ENCODE measurements at places on chromosomes 16 and 17. TPM values are rescaled to one million over a fixed set of nuclear protein-coding genes. Genes with fewer than 3 reads are reported as not detected.

DNA sequence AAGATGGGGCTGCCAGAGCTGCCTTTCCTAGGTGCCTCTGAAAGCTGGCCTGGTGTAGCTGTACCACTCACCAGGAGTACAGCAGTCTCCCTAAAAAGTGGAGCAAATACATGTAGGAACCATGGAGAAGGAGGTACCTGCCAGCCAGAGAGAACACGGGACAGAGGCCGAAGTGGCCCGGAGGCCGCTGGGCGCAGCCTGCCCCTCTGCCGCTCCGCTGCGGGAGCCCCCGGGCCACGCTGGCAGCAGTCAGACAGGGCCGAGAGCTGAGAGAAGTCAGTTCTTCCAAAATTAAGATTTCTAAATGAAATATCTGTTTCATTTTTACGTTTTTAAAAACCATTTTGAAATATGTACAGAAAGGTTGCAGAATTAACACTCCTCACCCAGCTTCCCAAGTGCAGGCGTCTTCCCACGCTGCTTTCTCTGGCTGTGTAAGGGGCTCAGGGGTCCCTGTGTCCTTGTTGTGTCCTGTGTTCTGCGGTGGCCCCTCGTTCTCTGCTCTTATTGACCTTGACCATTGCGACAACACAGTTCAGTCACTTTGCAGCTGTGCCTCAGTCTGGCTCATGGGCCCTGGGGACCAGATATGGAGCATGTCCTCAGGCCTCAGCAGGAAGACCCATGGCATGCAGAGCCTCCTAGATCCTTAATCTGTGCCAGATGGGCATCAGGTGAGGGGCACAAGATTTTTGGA lies 5.0 kb downstream of the MAPK8IP3 start:
- DNase-seq = no peak

DNA sequence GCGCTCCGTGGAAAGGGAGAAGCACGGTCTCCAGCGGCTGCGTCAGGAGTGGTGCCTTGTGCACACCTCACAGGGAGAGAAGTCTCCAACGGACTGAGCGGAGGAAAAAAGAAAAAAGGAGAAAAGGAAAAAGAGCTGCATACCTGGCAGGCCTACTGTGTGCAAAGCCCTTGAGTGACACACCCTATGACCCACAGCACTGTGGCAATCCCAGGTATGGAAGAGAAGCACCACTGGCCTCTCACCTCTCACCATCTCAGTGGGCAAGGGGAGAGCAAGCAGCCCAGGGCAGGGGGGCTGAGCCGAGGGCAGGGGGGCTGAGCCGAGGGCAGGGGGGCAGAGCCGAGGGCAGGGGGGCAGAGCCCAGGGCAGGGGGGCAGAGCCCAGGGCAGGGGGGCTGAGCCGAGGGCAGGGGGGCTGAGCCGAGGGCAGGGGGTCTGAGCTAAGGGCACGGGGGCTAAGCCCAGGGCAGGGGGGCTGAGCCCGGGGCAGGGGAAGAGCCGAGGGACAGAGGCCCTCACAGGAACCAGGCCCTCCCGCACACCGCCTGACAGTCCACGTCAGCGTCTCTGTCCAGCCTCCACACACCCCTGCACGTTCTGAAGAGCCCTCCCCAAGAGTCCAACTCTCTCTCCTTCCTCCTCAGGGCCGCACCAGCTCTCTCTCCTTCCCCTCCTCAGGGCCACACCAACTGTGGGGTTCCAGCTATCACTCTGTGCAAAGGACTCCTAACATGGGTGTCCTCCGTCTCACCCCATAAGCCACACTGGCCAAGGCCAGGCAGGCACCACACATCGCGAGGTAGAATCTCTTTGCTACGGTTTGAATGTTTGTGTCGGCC lies 105.8 kb downstream of the ZNF778 start:
- no peak for DNase-seq

DNA sequence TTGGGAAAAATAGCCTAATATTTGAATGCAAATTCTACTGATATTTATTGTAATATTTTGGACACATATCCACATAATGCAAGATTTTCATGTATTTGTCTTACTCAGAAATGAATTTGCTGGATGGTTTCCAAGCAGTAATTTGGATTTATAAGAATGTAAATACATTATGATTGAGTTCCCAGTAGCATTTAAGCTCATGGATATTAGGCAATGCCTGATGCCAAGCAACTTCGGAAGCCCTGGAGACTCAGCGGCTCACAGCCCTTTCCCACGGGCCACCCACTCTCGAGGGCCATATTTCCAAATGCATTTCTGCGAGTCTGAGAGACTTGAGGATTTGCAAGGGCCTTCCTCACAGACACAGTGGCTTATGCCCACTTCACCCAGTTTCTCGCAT lies 62.1 kb upstream of the MYOCD start:
- DNase-seq = no peak

DNA sequence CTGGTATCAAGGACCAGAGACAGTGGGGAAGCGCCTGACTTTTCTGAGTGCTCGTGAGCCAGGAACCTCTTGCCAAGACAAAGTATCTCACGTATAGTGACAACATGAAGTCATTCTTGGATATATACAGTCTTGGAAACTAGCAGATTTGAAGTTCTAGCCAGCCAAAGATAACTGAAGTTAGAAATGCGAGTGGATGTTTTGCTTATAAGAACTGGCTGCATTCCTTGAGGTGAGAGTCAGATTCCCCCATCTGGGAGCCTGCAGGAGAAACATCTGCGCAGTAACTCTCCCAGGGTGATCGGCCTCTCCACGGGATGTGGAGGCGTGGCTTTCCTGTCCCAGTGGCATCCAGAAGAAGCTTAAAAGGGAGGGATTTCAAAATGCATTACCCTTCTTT lies 89.8 kb downstream of the SHISA6 start:
- DNase-seq = peak; percentile 53

GRCh38 chr16:47143677-47144558 lies at the start of gene NETO2:
NETO2 (minus strand) TSS chr16:47143945; CDS start chr16:47143612, 333 bp downstream.
- DNase-seq = no peak

DNA sequence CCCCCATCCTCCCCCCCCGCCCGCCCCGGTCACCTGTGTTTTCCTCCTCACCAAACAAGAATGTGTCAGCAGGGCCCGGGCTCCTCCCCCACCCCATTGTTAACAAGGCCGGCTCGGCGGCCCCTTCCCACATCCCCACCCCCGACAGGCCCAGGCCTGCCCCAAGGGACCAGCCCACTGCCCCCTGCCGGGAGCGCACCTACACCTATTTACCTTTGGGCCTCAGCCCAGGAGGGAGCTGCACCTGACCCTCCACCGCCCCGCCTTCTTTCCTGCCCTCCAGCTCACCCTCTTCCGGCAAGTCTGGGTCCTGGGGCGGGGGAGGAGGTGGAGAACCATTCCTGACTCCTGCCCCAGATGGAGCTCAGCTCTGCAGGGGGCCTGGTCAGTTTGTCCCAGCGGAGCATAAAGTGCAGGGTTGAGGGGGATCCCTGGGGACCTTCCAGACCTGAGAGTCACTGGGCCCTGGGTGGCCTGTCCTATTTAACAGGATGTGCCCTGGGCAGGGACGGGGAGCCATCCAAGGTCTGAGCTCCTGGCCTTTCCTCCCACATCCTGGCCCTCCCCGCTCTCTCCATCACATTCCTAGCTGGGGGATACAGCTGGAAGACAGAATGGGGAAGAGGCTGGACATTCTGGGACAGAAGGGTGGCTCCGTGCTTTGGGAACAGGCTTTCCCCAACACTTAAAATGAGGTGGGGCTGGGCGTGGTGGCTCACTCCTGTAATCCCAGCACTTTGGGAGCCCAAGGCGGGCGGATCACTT lies 8.3 kb downstream of the FOXJ1 start:
- no peak for DNase-seq

DNA sequence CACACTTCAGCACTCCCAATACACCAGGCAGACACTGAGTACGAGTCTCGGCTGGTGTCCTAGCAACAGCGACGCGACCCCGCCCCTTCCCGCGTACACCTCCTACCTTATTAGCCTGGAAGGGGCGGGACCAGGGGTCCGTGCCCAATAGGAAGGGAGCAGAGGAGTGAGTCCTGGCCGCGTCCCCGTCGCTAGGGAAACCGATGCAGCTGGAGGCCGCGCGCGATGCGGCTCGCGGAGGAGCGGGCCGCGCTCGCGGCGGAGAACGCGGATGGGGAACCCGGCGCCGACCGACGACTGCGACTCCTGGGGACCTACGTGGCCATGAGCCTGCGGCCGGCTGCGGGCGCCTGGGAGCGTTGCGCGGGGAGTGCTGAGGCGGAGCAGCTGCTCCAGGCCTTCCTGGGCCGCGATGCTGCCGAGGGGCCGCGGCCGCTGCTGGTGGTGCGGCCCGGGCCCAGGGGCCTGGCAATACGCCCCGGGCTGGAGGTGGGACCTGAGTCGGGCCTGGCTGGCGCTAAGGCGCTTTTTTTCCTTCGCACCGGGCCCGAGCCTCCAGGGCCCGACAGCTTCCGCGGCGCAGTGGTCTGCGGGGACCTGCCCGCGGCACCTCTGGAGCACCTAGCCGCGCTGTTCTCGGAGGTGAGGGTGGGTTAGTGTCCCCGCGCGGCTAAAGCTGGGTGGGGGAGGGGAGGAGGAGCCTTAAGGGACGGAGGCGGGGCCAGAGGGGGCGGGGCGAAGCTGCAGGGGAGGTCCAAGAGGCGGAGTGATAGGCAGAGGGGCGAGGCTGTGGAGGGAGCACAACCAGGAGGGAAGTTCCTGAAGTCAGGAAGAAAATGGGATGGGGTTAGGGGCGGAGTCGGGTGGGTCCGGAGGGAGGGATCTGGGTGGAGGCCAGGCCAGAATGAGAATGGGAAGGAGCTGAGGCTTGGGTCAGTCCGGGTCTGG lies at the start of gene DNAH9:
Gene DNAH9 (plus strand): TSS at position 197 of the 948 bp plus-strand sequence. CDS start 29 bp downstream, at position 226.
- DNase-seq = peak; percentile 99

GRCh38 chr17:4872786-4873185 lies 26.6 kb upstream of the C17orf107 start:
- no peak for DNase-seq

The FBXO39 gene
- 4.7 TPM for total RNA-seq

The ADGRG3 gene
- 3.2 TPM for total RNA-seq

The SYNGR3 gene
- total RNA-seq = not detected

The CA5A gene
- not detected for total RNA-seq

The MT4 gene
- total RNA-seq = not detected

The FBRS gene
- 8.5 TPM for total RNA-seq

The C17orf78 gene
- total RNA-seq = not detected

The CCL4 gene
- 1.5 TPM for total RNA-seq

The CD7 gene
- total RNA-seq = not detected

The RPS2 gene
- total RNA-seq = 982 TPM
